ENCODE measurements at places on chromosomes 5 and 9. TPM values are rescaled to one million over a fixed set of nuclear protein-coding genes. Genes with fewer than 3 reads are reported as not detected.

The LAMC3 gene
- total RNA-seq = 2.3 TPM

The IRX1 gene
- not detected for total RNA-seq

The IFNA13 gene
- not detected for total RNA-seq

The MSMP gene
- 0.15 TPM for total RNA-seq

The HAVCR1 gene
- total RNA-seq = 30.4 TPM

The TBC1D13 gene
- 20.3 TPM for total RNA-seq

The NR6A1 gene
- total RNA-seq = 1.4 TPM

The TMEFF1 gene
- 1.3 TPM for total RNA-seq

The PCDHA8 gene
- 0.02 TPM for total RNA-seq

The VCAN gene
- 13.0 TPM for total RNA-seq

The NFIL3 gene
- 9.4 TPM for total RNA-seq

The PLAC8L1 gene
- not detected for total RNA-seq

The FOXE1 gene
- 3.9 TPM for total RNA-seq
